Fibroblast of skin of left quadriceps (primary cell): ENCODE measurements at places on chromosomes 12 and 14.

DNA sequence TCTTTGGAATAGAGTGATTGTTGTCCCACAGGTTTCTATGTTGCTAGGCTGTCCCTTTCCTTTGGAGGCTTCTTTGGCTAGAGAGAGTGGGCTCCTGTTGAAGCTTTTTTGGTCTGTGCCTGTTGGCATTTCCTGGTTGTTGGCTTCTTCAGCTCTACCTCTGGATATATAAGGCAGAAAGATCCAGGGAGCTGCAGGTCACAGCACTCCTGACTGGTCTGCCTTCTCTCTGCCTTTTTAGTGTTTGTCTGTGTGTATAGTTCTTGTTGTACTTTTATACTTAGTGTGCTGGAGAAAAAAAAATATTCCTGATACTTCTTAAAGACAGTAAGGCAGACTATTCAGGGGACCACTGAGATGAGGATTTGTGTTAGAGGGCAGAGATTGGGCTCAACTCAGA lies 202.7 kb downstream of the FBXL14 start:
- no peak for DNase-seq

DNA sequence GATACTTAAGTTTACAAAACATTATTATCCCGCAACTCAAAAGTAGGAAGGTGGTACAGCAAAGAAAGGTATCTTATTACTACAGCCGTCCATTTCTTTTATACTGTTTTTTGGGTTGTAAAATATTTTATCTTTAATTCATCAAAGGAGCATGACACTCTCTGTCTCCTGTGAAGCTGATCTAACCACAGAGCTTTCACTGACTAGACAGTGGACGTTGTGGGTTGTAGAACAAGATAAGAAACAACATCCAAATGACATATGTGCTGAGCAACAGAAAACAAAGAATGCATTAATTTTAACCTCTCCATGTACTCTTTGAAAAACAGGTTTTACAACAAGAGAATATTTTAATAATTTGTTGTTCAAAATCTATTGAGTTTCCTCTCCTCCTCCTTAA lies 195.9 kb upstream of the FBXO33 start:
- DNase-seq, result no peak

- no peak for DNase-seq
Measured at GRCh38 chr14:78202976-78203375, 32.8 kb downstream of the NRXN3 start.

GRCh38 chr12:108232565-108232964 lies 103.5 kb downstream of the WSCD2 start:
- no peak for DNase-seq

GRCh38 chr12:117857632-117858612 lies 110.9 kb downstream of the KSR2 start:
- DNase-seq, result no peak

DNA sequence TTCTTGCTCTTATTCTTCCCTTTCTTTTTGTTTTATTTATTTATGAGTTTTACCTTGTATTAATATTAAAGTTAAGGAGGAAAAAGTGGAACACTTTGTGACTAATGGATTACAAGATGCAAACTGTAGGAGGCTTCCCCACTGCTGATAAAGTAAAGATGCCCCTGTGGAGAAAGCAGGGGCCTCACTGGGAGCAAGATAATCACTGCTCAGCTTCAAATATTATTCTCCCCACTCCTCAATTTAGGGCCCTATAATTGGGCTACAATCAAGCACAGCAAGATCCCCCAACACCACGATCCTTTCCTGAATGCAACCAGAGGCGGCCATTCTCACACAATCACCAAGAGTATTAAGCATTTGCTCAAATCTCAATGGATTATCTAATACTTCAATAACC lies 149.2 kb downstream of the SLC2A13 start:
- DNase-seq, result no peak

GRCh38 chr12:4082809-4083403 lies 190.7 kb upstream of the CCND2 start:
- no peak for DNase-seq

DNA sequence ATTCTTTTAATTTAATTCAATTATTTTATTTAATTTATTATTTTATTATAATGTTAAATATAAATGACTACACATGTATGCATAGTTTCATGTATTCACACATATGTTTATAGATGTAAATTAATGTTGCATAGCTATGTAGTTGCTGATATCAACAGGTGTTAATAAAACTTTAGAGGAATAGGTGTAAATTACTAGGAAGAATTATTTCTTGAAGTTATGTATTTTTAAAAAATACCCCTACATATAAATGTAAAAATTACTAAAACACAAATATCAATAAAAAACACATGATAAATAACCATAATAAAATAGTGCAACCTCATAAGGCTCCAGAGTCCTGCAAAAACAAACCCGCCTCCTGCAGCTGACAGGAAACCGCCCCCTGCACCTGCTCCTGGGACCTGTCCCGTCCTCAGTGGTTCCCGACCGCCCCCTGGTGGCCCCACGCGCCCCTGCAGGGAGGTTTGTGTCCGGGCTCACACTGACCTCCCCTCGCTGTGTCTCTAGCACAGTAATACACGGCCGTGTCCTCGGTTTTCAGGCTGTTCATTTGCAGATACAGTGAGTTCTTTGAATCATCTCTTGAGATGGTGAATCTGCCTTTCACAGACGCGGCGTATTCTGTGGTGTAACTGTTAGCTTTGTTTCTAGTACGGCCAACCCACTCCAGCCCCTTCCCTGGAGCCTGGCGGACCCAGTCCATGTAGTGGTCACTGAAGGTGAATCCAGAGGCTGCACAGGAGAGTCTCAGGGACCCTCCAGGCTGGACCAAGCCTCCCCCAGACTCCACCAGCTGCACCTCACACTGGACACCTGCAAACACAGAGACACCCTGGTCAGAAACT lies 1264.0 kb downstream of the TMEM121 start:
- no peak for DNase-seq

GRCh38 chr14:24959791-24960331 lies 90.1 kb downstream of the STXBP6 start:
- DNase-seq, result no peak

DNA sequence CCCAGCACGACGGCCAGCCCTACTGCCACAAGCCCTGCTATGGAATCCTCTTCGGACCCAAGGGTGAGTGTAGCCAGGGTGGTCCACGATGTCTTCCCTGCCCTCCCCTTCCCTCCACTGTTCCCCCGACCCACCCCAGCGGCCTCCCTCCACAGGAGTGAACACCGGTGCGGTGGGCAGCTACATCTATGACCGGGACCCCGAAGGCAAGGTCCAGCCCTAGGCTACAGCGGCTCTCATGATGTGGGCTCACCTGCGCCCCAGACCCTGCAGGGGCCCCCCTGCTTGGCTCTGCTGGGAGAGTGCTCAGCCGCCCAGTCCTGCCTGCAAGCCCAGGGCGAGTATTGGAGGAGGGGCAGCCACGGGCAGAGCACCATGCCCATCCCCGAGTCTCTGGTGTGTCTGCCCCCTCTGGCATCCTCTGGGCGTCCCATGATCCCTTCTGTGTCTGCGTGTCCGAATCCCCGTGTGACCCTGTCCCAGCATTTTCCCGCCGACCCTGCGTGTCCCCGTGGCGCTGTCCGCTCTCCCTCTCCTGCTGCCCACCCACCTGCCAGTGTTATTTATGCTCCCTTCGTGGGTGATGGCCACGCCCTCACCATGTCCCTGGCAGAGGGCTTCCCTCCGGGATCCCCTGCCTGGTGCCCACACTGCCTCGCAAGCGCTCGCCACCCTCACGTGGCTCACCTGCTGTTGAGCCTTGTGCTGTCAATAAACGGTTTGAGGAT lies 5.0 kb downstream of the CRIP2 start:
- no peak for DNase-seq

GRCh38 chr12:16198884-16199283 lies 78.6 kb downstream of the SLC15A5 start:
- no peak for DNase-seq

DNA sequence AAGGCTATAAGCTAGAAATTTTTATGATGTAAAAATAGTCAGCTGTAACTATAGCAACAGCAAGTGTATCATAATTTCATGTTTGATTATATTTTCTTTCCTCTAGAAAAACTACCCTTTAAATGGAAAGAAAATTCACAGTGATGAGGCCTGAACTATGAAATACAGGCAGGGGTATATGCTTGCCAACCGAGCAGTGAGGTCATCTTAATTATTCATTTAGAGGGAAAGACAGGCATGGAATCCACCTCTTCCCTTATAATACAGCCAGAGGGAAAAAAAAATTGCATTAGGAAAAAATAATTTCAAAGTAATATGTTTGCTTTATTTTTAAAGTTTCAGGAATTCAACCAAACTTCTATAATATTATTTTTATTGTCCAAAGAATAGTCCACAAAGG lies 139.8 kb downstream of the EPS8 start:
- DNase-seq, result no peak

GRCh38 chr12:111991946-111992345 lies 21.0 kb downstream of the TMEM116 start:
- no peak for DNase-seq
